Caki2 (cell line): ENCODE measurements at places on chromosomes 4 and X. TPM values are rescaled to one million over a fixed set of nuclear protein-coding genes. Genes with fewer than 3 reads are reported as not detected.

DNA sequence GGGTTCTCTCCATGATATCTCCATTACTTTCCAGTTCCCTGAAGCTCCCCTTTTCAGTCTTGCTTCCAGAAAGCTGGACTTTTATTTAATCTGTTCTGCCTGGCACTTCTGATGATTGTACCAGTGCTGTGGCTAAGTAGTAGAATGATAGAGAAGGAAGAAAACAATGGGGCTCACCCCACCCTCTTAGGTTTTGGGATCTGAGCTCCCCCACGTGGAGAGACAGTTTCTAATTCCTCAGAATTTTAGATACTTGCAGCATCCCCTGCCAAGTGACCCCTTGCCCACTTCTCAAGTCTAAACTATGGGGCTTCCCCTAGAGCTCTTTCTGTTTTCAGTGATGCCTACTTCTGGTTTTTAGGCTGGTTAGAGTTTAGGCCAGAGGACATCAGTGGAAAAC, 73.9 kb downstream of the GC start:
- no peak for DNase-seq

DNA sequence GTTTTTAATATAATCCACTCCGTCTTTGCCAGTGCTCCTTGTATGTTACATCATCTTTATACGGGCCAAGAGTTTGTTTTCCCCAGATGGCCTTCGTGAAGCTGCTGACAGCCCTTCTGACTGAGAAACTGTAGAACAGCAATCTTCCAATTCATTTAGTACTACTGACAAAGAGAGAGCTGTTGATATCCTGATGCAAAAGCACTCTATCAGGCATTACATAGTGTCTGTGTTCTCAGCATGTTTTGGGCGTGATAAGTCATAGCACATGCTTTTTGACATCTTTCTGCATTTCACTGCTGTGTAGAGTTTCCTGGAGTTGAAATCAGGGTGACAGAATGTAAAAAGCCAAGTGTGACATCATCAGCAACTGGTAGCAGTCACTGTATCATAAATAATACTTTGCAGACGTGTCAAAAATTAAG, 746.3 kb upstream of the FAM241A start:
- DNase-seq = no peak

VCX gene
- not detected in 2 replicates for total RNA-seq

MAGEA11 gene
- total RNA-seq = not detected in 2 replicates
